ENCODE measurements at places on chromosomes 16 and 17. TPM values are rescaled to one million over a fixed set of nuclear protein-coding genes. Genes with fewer than 3 reads are reported as not detected.

The TAT gene
- not detected for total RNA-seq

The KRTAP9-8 gene
- total RNA-seq, result not detected

The TNFSF13 gene
- 0.38 TPM for total RNA-seq

The HGS gene
- 77.2 TPM for total RNA-seq

The PABPN1L gene
- not detected for total RNA-seq

The LIMD2 gene
- 6.2 TPM for total RNA-seq

The TNFRSF17 gene
- total RNA-seq, result not detected

The OMG gene
- not detected for total RNA-seq

The CRYBA1 gene
- total RNA-seq, result not detected

The ST3GAL2 gene
- total RNA-seq, result 27.0 TPM

The EPX gene
- total RNA-seq, result not detected

The TEKT1 gene
- total RNA-seq, result not detected

The ADAD2 gene
- total RNA-seq, result not detected

The CORO6 gene
- 9.9 TPM for total RNA-seq

The GAST gene
- total RNA-seq, result not detected

The TBC1D3C gene
- not detected for total RNA-seq

The PIGL gene
- 13.8 TPM for total RNA-seq

The MYH11 gene
- under 0.01 TPM for total RNA-seq

The HS3ST3B1 gene
- 12.1 TPM for total RNA-seq

The TRAPPC1 gene
- total RNA-seq, result 46.8 TPM

The EFTUD2 gene
- total RNA-seq, result 129 TPM

The MPV17L gene
- 0.58 TPM for total RNA-seq

The FBXO39 gene
- total RNA-seq, result 0.56 TPM

The MGAT5B gene
- total RNA-seq, result 0.38 TPM

The FOXO3B gene
- 3.5 TPM for total RNA-seq

The CACNA1H gene
- total RNA-seq, result 13.0 TPM

The SEPTIN1 gene
- not detected for total RNA-seq

The ZSCAN10 gene
- not detected for total RNA-seq

The CSH1 gene
- total RNA-seq, result not detected

The TOP2A gene
- 163 TPM for total RNA-seq

The PDF gene
- total RNA-seq, result 6.2 TPM

The ZNF624 gene
- total RNA-seq, result 5.1 TPM

The PERCC1 gene
- total RNA-seq, result not detected

The KRT23 gene
- total RNA-seq, result not detected

The CD300A gene
- total RNA-seq, result under 0.01 TPM
